ENCODE measurements at places on chromosomes 5 and 9.

DNA sequence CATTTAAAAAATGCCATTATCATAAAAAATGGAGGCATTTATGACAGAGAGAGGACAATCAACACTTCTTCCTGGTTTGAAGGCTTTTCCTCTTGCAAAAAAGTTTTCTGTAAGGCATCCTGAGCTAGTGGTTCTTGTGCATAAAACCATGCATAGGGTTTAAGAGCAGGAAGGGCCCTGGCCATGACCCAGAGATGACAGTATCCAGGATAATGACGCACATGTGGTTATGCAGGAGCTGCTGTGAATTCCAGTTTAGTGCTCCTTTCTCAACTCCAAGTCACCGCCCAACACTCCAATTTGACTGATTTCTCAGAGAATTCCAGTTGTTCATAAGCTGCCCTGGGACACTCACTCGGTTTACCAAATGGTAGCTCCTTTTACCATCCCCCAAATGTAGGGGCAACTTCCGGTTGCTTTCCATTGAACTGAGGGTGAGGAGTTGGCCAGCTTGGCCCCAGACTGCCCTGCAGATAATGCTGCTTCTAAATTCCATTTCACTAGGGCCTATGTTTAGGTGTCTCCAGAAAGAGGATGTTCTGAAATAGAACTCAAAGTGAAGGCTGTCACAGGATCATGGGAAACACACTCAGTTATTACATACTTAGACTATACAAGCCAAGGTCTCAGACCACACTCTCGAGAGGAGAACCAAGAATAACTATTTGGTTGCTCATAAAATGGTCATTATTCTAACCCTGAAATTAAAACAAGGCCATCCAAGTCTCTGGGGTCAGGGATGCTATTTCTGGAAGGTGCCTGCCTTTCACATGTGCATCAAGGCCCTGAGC, 179.1 kb downstream of the SLIT3 start:
- no peak for DNase-seq

DNA sequence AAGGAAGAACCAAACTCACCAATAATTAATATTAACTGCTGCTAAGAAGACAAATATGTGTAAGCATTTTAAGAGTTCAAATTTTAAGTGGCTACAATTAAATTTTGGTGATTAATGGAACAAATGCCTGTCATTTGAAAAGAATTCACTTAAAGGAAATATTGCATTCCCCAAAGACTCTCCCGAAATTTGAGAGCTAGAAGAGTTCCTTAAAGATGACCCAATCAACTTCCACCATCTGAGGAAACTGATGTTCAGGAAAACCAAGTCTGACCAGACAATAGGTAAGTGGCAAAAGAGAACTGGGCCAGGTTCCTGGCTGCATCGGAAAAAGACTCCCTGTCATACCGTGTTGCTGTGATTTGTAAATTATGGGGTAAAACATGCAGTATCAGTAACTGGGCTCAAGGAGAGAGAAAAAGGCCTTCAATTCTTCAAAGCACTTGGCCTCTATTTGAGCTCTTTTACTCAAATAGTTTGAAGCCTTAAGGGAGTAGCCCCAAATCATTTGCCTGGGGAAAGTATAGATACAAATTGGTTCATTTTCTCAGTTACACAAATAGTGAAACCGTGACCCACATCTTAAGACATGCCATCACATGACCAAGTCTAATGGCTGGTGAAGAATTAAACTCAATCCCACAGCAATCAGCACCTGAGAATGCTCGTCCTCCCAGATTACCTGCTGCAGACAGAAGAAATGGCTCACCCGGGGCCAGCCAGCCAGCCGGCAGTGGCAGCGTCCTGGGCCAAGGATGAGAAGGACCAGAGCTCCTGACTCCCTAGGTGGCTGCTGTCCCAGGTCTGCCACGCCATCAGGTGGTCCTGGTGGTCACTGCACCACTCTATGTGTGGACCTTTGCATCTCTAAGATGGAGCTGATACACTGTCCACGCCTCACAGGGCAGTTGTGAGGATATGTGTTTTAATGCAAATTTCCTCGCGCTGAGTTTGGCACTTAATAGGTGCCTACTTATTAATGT, 162.9 kb downstream of the TTLL11 start:
- no peak for DNase-seq

DNA sequence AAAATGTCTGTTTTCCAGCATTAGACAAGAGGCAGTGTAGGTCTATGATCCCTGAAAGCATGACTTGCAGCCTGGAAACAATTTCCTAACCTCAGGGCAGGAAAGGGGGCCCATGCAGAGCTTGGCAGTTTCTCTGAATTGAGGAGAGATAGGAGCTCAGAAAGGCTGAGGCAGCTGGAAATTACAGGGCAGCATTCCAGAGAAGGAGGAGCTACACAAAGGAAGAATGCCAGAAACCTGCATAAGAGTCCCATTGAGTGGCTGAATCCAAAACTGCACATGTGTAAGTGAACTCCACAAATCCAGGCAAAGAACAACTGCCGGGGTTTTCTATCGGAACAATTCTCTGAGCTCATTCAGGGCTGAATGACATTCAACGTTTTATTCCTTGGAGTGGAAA, 346.8 kb downstream of the PIK3R1 start:
- no peak for DNase-seq

DNA sequence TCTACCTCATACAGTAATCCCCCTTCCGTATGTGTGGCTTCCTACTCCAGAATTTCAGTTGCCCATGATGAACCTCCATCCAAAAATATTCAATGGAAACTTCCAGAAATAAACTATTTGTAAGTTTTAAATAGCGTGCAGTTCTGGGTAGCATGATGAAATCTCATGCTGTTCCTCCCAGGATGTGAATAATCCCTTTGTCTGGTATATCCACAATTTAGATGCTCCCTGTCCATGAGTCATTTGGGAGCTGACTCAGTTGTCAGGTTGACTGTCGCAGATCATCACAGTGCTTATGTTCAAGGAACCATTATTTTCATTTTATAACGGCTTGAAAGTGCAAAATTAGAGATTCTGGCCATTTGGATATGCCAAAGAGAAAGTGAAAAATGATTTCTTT, 290.1 kb upstream of the CDH9 start:
- no peak for DNase-seq

GRCh38 chr5:128002425-128002824, 81.1 kb upstream of the SLC12A2 start:
- no peak for DNase-seq

DNA sequence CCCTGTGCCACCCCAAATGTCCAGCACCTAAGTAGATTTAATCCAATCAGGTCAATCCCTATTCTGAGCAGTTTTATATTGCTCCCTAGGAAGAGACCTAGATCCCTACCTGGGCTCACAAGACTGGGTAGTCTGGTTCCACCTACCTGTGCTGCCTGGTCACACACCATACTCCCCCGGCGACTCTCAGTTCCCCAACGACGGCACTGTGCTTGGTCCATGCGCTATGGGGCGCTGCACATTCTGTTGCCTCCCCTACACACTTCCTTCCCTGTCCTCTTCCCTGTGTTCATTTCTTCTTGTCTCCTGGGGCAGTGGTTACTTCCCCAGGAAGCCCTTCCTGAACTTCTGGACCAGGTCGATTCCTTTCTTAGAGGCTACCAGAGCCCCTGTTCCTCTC, 109.9 kb upstream of the IL12B start:
- DNase-seq: no peak

DNA sequence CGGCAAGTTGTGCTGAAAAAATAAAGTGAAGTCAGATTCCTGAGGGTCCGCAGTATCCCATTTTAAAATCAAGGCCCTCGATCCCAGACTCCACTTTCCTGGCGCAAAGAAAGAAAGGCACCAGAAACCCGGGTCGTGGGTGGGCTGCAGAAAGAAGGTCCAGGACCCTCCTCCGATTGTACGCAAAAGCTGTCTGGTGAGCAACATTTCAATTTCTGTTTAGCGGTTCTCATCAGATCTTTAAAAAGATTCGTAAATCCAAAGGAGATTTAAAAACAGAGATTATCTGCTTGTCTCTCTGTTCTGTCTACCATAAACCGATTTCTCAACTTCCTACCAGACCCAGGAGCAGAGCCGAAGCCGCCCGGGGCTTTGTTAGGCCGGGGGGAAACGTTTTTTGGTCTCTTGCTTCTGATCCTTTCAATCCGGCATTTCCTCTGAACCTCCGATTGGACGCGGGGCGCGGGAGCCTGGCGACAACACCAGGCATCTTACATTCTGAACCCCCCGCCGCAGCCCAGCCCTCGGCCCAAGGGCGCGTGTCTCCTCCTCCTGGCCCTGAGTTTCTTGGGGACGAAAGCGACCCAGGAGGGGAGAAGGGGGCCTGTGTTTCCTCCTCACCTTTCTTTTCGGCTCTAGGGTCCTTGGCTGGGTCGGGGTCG, 746 bp downstream of the NKX2-5 start:
- DNase-seq: no peak

DNA sequence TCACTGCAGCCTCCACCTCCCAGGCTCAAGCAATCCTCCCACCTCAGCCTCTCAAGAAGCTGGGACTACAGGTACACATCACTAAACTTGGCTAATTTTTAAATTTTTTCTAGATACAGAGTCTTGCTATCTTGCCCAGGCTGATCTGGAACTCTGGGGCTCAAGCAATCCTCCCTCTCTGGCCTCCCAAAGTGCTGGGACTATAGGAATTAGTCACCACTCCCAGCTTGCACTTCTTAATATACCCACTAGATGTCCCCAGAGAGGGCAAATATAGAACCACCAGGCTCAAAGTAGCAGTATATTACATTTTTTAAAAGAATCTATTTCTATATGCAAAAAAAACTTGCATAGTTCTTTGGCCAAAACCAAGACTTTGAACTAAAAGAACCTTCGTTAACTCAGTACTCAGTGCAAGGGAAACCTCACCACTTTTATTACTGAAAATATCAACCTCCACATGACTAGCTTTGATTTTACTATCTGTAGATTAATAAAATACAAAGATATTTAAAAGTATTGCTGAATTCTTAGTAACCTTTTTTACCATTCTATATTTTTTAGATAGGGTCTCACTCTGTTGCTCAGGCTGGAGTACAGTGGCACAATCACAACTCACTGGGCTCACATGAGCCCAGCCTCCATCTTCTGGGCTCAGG, 25.8 kb upstream of the HSD17B3 start:
- peak; percentile 37 for DNase-seq

GRCh38 chr9:7088611-7089010, 330.8 kb downstream of the KDM4C start:
- DNase-seq: no peak

GRCh38 chr9:87179553-87180340, 232.4 kb upstream of the GAS1 start:
- no peak for DNase-seq

GRCh38 chr5:103498211-103498610, 64.4 kb downstream of the NUDT12 start:
- no peak for DNase-seq

DNA sequence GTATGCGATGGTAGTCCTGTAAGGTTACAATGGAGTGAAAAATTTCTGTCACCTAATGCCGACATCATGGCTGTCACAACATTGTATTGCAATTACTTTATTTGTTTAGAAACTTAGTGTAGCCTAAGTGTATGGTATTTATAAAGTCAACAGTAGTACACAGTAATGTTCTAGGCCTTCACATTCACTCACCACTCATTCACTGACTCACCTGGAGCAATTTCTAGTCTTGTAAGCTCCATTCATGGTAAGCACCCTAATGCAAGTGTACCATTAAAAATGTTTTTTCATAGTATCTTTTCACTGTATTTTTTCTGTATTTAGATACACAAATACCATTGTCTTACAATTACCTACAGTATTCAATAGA, 58.5 kb downstream of the ATP10B start:
- DNase-seq: no peak

DNA sequence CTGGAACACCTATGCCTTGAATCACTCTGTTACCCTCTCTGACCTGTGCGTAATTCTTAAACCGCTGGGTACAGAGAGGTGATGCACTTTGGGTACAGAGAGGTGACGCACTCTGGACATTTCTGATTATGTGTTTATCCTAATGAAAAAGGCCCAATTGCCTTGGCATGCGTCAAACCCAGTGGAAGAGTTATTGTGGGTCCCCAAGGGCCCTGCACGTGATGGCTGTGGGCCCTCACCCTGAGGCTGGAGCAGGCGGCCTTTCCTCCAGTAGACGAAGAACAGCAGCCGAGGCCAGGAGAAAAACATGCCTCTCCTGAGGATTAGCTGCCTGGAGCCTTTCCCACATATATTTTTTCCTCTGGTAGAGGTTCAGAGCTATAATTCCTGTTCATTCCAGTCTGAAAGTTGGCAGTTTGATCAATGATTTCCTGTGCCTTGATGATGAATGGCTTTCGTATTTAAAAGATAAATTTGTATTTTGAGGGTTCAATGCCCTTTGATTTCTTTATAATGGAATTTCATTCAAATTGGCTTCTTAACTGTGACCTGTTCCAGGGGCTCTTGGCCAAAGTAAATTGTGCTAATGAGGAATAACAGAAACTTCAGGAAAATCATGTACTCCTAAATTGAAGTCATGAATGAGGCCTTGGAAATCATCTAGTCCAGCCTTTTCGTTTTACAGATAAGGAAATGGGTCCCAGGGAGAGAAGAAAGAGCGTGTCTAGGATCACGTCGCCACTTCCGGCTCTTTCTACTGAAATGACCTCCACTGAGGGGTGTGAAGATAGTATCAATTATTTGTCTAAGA, 22.8 kb downstream of the ACER2 start:
- DNase-seq: no peak

DNA sequence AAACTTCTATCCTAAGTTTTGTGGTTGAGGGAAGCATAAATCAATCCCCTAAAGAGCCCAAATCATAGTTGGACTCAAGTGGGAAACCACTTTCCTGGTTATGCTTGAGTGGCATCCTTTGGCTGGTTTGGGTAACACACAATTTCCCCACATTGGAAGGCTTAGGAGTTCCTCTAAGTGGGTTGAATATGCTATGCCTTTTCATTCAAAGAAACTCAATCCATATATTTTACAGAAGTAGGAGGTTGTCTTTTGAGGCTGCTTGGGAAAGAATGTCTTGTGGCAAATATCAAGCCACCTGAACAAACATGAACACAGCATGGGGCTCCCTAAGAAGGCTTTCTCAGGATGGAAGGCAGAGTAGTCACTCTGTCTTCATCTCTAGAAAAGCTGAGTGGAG, 121.1 kb downstream of the SPATA31D1 start:
- no peak for DNase-seq

GRCh38 chr5:77645158-77645994, 6.9 kb upstream of the OTP start:
- peak; percentile 50 for DNase-seq

DNA sequence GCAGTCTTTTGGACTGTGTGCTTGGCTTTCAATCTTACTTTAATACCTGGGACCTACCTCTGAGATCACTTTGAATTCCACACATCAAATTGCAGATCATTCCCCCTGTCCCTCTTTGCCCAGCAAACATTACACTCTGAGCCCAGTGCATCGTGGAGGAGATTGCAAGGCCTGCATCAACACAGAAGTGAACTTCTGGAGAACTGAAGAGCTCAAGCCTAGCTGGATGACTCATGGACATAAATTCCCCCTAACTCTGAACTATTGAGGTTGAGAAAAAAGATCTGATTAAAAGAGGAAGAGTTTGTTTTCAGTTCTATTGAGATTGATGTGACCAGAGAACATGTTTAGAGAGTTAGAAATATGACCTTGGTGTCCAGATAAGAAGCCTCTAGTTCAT, 316.0 kb upstream of the DMAC1 start:
- DNase-seq: no peak

GRCh38 chr9:2377117-2377516, 244.5 kb upstream of the VLDLR start:
- DNase-seq: no peak

Measured in naive B cell (primary cell).